ENCODE measurements at places on chromosomes 4 and X. TPM values are rescaled to one million over a fixed set of nuclear protein-coding genes. Genes with fewer than 3 reads are reported as not detected.

HSFX1 gene
- 0.53 TPM for total RNA-seq

UGT8 gene
- total RNA-seq = under 0.01 TPM

TNIP2 gene
- total RNA-seq = 43.4 TPM

GUCY1B1 gene
- total RNA-seq = 4.6 TPM

ZNF280C gene
- total RNA-seq = 0.90 TPM

PYURF gene
- 53.2 TPM for total RNA-seq

WNK3 gene
- 0.51 TPM for total RNA-seq

NAA11 gene
- not detected for total RNA-seq

MSX1 gene
- under 0.01 TPM for total RNA-seq

HSPA4L gene
- 12.4 TPM for total RNA-seq

MAGEA2 gene
- not detected for total RNA-seq

NCBP2L gene
- not detected for total RNA-seq

RS1 gene
- not detected for total RNA-seq

VSIG1 gene
- 0.26 TPM for total RNA-seq

CENPE gene
- total RNA-seq = 1.3 TPM

TRIML2 gene
- not detected for total RNA-seq

GRXCR1 gene
- not detected for total RNA-seq
